ENCODE measurements at places on chromosomes 1 and 21. TPM values are rescaled to one million over a fixed set of nuclear protein-coding genes. Genes with fewer than 3 reads are reported as not detected.

The SPATA1 gene
- 0.99 TPM for total RNA-seq

The SLAMF8 gene
- 0.40 TPM for total RNA-seq

The LENEP gene
- not detected for total RNA-seq

The LRRN2 gene
- total RNA-seq: 13.3 TPM

The PPP1R12B gene
- 45.2 TPM for total RNA-seq

The ALG6 gene
- 41.4 TPM for total RNA-seq

The FCRL4 gene
- total RNA-seq: not detected

The KLHDC7A gene
- total RNA-seq: 5.3 TPM

The ZYG11A gene
- total RNA-seq: 0.59 TPM

The ADCY10 gene
- 0.79 TPM for total RNA-seq

The SPRR1A gene
- not detected for total RNA-seq

The APOBEC4 gene
- total RNA-seq: not detected
